ENCODE measurements at places on chromosomes 11 and 22. TPM values are rescaled to one million over a fixed set of nuclear protein-coding genes. Genes with fewer than 3 reads are reported as not detected.

- no peak overlapping the region for H3K27ac ChIP-seq
- H3K27me3 ChIP-seq = peaks cover 13% of the 10 kb centered on the region
- H3K4me1 ChIP-seq = no peaks in the 10 kb centered on the region
- no peaks in the 10 kb centered on the region for H3K36me3 ChIP-seq
- H3K4me3 ChIP-seq = no peak overlapping the region
- DNase-seq = no peak
Observed at GRCh38 chr11:9057888-9058287, 33.5 kb downstream of the SCUBE2 start.

DNA sequence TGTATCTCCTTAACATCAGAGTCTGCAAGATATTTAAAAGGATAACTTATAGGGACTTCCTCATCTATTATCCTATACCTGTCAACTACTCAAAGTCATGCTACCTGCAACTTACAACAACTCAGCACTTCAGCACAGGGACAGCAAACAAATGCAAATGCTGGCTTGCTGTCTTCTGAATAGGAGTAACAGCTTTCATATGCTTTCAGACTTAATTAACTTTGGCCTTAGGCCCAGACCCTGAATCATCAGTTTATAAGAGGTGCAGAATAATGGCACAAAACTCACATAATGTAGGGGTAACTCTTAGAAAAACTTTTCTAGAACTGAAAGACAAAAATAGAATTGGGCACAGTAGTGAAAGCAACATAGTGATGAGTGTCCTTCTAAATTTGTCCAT, 953.4 kb downstream of the DLG2 start:
- no peak overlapping the region for H3K4me3 ChIP-seq
- H3K27me3 ChIP-seq = peaks cover 19% of the 10 kb centered on the region
- H3K4me1 ChIP-seq = no peaks in the 10 kb centered on the region
- no peaks in the 10 kb centered on the region for H3K36me3 ChIP-seq
- H3K27ac ChIP-seq = no peak overlapping the region

- peak overlapping the region; percentile 87 for H3K4me3 ChIP-seq
- peaks cover 17% of the 10 kb centered on the region for H3K36me3 ChIP-seq
- DNase-seq = no peak
Observed at GRCh38 chr11:110094298-110095285, 1.4 kb downstream of the ZC3H12C start.

DNA sequence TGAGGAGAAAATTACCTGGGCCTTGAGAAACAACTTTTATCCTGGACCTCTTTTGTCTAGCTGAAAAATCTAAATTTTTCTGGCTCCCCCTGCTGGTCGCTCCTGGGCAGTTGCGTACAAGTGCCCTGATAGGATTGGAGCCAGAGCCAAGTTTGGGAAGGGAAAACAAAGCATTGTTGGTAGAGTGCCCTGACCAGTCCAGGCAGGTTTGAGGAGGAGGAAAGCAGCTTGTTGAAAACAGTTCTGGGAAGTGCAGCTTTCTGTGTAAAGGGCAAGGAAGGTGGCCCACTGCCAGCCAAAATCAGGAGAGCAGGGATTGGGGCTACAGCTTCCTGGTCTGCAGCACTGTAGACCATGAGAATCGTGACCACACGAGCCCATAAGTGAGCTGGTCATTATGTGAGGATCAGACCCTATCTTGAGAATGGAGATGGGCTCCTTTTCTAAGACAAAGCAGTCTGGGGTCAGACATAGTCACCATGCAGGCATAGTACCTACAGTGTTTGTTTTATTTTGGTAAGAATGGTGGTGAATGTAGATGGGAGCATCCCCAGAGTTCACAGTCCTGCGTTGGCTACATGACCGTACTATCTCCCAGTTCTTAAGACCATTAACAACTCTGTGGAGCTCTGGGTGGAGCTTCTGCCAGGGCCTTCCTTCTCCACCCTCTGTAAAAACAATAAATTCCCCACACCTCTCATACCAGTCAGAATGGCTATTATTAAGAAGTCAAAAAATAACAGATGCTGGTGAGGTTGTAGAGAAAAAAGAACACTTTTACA, 21.3 kb upstream of the PIK3IP1 start:
- H3K4me3 ChIP-seq = peak overlapping the region; percentile 19
- peaks cover 10% of the 10 kb centered on the region for H3K4me1 ChIP-seq
- no peaks in the 10 kb centered on the region for H3K27me3 ChIP-seq
- no peaks in the 10 kb centered on the region for H3K36me3 ChIP-seq
- DNase-seq = peak; percentile 86

GRCh38 chr11:123062892-123063825, 1.2 kb upstream of the HSPA8 start:
- peak overlapping the region; percentile 98 for H3K27ac ChIP-seq
- no peaks in the 10 kb centered on the region for H3K27me3 ChIP-seq
- H3K36me3 ChIP-seq = peaks cover 56% of the 10 kb centered on the region
- peak overlapping the region; percentile 86 for H3K4me3 ChIP-seq
- DNase-seq = peak; percentile 27

DNA sequence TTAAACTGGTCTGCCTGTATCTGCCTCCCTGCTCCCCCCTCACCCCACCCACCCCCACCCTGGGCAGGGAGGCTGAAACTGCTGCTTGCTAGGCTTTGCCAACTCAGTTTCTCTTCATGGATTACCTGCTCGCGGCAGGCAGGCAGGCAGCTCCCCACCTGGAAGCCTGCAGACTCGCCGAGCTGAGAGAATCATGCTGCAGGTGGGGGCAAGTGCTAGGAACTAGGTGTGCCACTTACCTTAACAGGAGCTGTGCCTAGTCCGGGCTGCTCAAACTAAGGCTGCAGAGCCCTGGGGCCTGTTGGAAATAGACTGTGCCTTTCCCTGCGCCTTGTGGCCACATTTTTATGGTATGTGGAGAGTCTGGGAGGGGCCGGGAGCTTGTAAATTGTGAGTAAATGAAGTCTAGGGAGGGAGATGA, 30.3 kb downstream of the MARK2 start:
- H3K36me3 ChIP-seq = peaks cover 16% of the 10 kb centered on the region
- H3K27ac ChIP-seq = no peak overlapping the region
- peaks cover 42% of the 10 kb centered on the region for H3K4me1 ChIP-seq
- H3K4me3 ChIP-seq = no peak overlapping the region

GRCh38 chr11:33802194-33802950, 28.1 kb upstream of the FBXO3 start:
- no peak overlapping the region for H3K27ac ChIP-seq
- H3K36me3 ChIP-seq = no peaks in the 10 kb centered on the region
- H3K27me3 ChIP-seq = peaks cover 75% of the 10 kb centered on the region
- peaks cover 13% of the 10 kb centered on the region for H3K4me1 ChIP-seq

- DNase-seq = no peak
- no peak overlapping the region for H3K27ac ChIP-seq
- H3K4me1 ChIP-seq = peaks cover 7% of the 10 kb centered on the region
- H3K4me3 ChIP-seq = no peak overlapping the region
- no peaks in the 10 kb centered on the region for H3K27me3 ChIP-seq
Observed at GRCh38 chr11:109747839-109748238, 325.8 kb downstream of the C11orf87 start.

DNA sequence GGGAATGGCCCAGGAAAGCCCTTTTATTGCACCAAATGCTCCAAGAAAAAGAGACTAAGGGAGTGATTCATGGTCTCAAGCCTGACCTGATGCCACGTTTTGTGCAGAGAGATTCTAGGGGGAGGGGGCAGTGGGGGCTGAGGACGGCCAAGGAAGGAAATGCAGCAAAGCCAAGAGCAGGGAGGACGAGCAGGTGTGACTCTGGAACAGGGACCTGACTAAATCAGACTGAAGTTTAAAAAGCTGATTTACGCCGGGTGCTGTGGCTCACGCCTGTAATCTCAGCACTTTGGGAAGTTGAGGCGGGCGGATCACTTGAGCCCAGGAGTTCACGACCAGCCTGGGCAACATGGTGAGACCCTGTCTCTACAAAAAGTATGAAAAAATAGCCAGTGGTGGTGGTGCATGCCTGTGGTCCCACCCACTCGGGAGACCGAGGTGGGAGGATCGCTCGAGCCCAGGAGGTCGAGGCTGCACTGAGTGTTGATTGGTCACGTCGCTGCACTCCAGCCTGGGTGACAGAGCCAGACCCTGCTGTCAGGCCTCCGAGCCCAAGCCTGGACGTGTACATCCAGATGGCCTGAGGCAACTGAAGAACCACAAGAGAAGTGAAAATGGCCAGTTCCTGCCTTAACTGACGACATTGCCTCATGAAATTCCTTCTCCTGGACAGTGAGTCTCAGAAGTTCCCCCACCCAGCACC, 10.8 kb upstream of the IFITM3 start:
- H3K4me1 ChIP-seq = no peaks in the 10 kb centered on the region
- H3K27ac ChIP-seq = no peak overlapping the region
- no peaks in the 10 kb centered on the region for H3K36me3 ChIP-seq
- DNase-seq = no peak
- peaks cover 37% of the 10 kb centered on the region for H3K27me3 ChIP-seq

DNA sequence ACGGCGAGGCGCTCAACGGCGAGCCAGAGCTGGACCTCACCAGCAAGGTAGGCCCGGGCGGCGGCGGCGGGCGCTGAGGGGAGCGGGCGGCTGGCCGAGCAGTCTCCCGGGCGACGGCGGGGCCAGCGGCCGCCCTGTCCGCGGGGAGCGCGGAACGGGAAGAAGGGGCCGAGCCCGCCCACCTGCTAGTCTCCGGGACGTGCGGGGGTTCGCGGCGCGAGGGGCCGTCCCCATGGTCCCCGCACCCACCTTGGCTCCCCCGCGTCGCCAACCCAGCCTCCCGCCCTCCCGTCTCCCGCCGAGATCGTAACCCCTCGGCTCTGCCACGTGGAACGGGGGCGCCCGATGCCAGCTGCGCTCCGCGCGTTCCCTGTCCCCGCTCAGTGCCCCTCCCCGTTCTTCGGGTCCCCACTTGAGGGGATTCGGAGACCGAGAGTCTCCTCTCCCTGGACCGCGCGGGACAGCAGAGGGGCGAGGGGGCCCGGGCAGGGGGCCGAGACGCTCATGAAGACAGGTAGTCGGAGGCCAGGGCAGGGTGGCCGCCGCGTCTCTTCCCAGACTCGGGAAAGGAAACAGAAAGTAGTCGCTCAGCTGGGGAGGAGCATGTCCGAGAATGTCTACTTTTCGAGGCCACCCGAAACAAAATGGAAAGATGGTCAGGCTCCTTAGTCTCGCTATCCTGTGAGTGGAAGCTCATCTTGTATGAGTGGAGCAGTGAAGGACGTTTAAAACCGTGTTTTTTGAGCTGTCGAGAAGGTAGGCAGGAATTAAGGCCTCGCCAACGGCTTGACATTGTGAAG, 557 bp downstream of the GTPBP1 start:
- no peaks in the 10 kb centered on the region for H3K27me3 ChIP-seq
- peak overlapping the region; percentile 92 for H3K27ac ChIP-seq
- H3K4me1 ChIP-seq = peaks cover 44% of the 10 kb centered on the region

DNA sequence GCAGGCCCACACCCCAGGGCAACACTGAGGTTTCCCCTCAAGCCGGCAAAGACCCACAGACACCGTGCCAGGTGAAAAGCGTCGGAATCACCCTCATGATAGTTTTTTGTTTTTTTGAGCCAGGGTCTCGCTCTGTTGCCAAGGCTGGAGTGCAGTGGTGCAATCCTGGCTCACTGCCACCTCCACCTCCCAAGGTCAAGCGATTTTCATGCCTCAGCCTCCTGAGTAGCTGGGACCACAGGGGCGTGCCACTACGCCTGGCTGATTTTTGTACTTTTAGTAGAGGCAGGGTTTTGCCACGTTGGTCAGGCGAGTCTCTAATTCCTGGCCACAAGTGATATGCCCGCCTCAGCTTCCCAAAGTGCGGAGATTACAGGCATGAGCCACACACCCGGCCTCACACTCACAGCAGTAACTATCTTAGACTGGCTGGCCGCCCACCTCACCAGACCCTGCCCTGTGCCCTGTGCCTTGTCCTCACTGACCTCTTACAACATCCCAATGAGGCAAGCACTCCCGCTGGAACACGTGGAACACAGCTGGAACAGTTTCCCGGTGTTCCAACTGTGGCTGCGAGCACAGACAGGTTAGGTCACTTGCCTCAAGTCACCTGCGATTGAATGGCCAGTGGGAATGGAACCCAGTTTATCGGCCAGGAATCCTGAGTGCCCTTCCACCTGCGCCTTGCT, 21.1 kb downstream of the LRRC10B start:
- H3K36me3 ChIP-seq = peaks cover 10% of the 10 kb centered on the region
- no peak overlapping the region for H3K4me3 ChIP-seq
- peaks cover 8% of the 10 kb centered on the region for H3K4me1 ChIP-seq

GRCh38 chr11:85661972-85662664, 2.8 kb downstream of the CREBZF start:
- H3K27ac ChIP-seq = no peak overlapping the region
- H3K27me3 ChIP-seq = no peaks in the 10 kb centered on the region
- DNase-seq = no peak
- peaks cover 58% of the 10 kb centered on the region for H3K36me3 ChIP-seq
- no peaks in the 10 kb centered on the region for H3K4me1 ChIP-seq

GRCh38 chr11:131668500-131669400, 298.3 kb downstream of the NTM start:
- no peaks in the 10 kb centered on the region for H3K27me3 ChIP-seq
- no peak overlapping the region for H3K4me3 ChIP-seq
- DNase-seq = peak; percentile 48
- H3K4me1 ChIP-seq = no peaks in the 10 kb centered on the region

DNA sequence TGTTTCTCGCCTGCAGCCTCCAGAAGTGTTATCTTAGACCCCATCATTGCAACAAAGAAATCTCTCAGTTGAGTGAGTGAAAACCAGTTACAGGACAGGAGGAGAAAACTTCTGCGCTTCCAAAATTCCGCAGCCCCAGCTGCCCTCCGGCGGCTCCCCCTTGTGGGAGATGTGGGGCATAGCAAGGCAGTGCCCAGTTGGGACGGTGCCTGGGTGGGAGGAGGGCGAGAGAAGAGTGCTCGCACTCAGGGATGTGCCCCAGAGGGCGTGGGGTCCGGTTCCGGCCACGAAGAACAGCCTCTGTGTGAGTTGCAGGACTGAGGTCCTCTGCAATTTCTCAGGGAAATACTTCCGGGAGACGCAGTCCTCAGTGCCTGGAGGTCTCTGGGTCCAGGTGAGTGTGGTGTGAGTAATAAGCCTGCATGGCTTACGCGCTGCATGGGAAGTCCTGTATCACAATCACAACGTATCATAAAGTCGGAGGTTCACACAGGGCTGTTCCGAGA, 87.0 kb upstream of the BLID start:
- peak overlapping the region; percentile 46 for H3K4me3 ChIP-seq
- DNase-seq = peak; percentile 65
- H3K36me3 ChIP-seq = no peaks in the 10 kb centered on the region

DNAJB13 gene
- total RNA-seq = 1.1 TPM

LRRC4C gene
- not detected for total RNA-seq

ASCL2 gene
- not detected for total RNA-seq

All from Calu3 (cell line).